Fibroblast of lung (primary cell): ENCODE measurements at places on chromosomes 11 and 22. TPM values are rescaled to one million over a fixed set of nuclear protein-coding genes. Genes with fewer than 3 reads are reported as not detected.

The HBB gene
- not detected in 2 replicates for total RNA-seq

The ENTHD1 gene
- not detected in 2 replicates for total RNA-seq

The EXPH5 gene
- 1.8 and 11.2 TPM in 2 replicates for total RNA-seq

The SHISA8 gene
- not detected in 2 replicates for total RNA-seq

The THRSP gene
- total RNA-seq, result under 0.01 TPM in 1 of 2 replicates, not detected in the other

The TTC28 gene
- 22.9 and 31.4 TPM in 2 replicates for total RNA-seq

The FOLR2 gene
- total RNA-seq, result not detected in 2 replicates

The WNT7B gene
- under 0.01 and 0.17 TPM in 2 replicates for total RNA-seq

The CRYBB3 gene
- total RNA-seq, result not detected in 2 replicates

The RBMXL2 gene
- under 0.01 TPM in 1 of 2 replicates, not detected in the other for total RNA-seq

The TPBGL gene
- under 0.01 TPM in 1 of 2 replicates, not detected in the other for total RNA-seq

The TPCN2 gene
- 8.7 and 11.7 TPM in 2 replicates for total RNA-seq

The F2 gene
- not detected in 2 replicates for total RNA-seq

The CABP4 gene
- total RNA-seq, result not detected in 2 replicates

The ZNF280B gene
- 0.33 and 0.77 TPM in 2 replicates for total RNA-seq
